NCI-H1436 treated with DMSO at 0.1 percent for 48 hours (cell line): ENCODE measurements at places on chromosomes 1 and 21.
A peak's percentile ranks its signal among the peaks of the same experiment; 100 is the strongest.

- no peak for DNase-seq
These were observed 7.3 kb upstream of the CLSPN start for GRCh38 chr1:35777109-35777508.

GRCh38 chr1:156583821-156584622, 4.5 kb downstream of the TTC24 start:
- DNase-seq: peak; percentile 45

DNA sequence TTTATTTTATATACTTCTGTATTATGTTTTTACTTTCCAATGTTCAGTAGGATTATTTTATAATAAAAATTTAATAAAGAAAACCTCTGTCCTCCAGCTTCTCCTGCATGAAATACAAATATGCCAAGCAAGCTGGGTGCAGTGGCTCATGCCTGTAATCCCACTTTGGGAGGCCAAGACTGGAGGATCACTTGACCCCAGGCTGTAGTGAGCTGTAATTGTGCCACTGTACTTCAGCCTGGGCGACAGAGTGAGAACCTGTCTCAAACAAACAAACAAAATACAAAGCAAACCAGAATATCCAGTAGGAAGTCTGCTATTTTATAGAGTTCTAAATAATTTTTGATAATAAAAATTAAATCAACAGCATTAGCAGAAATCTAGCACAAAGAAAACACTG, 168.8 kb downstream of the EIF4G3 start:
- no peak for DNase-seq

GRCh38 chr21:46253610-46254124, 25.1 kb upstream of the LSS start:
- peak; percentile 77 for DNase-seq
